ENCODE measurements at places on chromosomes 2 and 18. TPM values are rescaled to one million over a fixed set of nuclear protein-coding genes. Genes with fewer than 3 reads are reported as not detected.
A peak's percentile ranks its signal among the peaks of the same experiment; 100 is the strongest.

- DNase-seq = no peak
Observed at GRCh38 chr2:28547906-28548600, 52.2 kb downstream of the PLB1 start.

DNA sequence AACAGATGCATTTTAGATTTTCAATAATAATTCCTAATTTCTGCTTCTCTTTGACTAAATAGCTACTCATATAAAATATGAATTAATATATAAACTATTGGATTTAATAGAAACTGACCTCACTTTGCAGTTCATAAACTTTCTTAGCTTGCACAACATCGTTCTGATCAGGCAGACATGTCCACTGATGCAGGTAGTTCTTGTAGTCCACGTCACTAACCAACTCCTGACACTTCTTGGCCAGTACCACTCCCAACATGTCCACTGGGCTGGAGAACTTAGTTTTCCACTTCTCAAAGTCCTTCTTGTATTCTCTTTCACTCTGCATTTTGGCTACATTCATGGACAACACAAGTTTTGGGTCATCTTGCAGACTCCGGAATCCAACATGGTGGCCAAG, 83.8 kb downstream of the NEB start:
- DNase-seq = no peak

GRCh38 chr2:183248866-183249567, 124.8 kb downstream of the NUP35 start:
- DNase-seq = peak; percentile 54

DNA sequence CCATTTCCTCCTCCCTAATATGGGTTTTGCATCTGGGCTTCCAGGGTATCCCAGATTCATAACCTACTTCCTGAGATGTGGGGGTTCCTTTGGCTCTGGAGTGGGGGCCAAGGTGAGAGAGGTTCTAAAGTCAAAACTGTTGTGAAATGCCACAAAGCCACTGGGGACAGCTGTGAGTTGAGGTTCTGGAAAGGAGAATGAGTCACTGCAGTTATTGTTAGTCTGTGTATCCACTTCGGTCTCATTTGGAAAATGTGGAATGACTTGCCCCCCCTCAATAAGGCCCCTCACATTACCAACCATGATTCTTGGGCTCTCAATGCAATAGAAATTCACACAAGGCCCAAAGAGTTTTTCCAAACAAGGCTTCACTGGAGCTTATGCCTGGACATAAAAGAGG, 51.1 kb upstream of the LGALSL start:
- DNase-seq = peak; percentile 32

Gene DDX18
- total RNA-seq = 44.5 TPM
